ENCODE measurements at places on chromosomes 2 and 18. TPM values are rescaled to one million over a fixed set of nuclear protein-coding genes. Genes with fewer than 3 reads are reported as not detected.

Gene ZRANB3
- total RNA-seq = 13.2 TPM

Gene PROKR1
- not detected for total RNA-seq

Gene EN1
- total RNA-seq = under 0.01 TPM

Gene RAB17
- 0.12 TPM for total RNA-seq

Gene COLEC12
- total RNA-seq = 13.2 TPM

Gene ARHGEF33
- total RNA-seq = 1.5 TPM

Gene ANKRD62
- total RNA-seq = not detected

Gene NPPC
- total RNA-seq = 1.3 TPM

Gene GKN2
- total RNA-seq = not detected

Gene MYO5B
- under 0.01 TPM for total RNA-seq

Gene CAPN14
- total RNA-seq = 0.12 TPM

Gene LCT
- total RNA-seq = under 0.01 TPM

Gene ARMC9
- 89.6 TPM for total RNA-seq

Gene AQP4
- total RNA-seq = not detected

Gene SPDYA
- 1.6 TPM for total RNA-seq

Gene MPV17
- 48.6 TPM for total RNA-seq

Gene FOXI3
- total RNA-seq = not detected

Gene MEP1B
- not detected for total RNA-seq

Gene GPR45
- not detected for total RNA-seq

Gene LIPG
- total RNA-seq = 29.7 TPM

Gene SOX11
- total RNA-seq = 0.66 TPM

Gene NDUFAF7
- total RNA-seq = 20.7 TPM

Gene TXNDC2
- total RNA-seq = 0.22 TPM

Gene TIMM21
- total RNA-seq = 25.0 TPM

Gene SP9
- not detected for total RNA-seq

Gene DCDC2C
- not detected for total RNA-seq

Gene CPLX4
- not detected for total RNA-seq

Gene SCN3A
- 0.12 TPM for total RNA-seq

Measured in uterine smooth muscle cell (primary cell).